Umbilical cord (tissue), 2 donors: ENCODE measurements at places on chromosomes 5 and 9. TPM values are rescaled to one million over a fixed set of nuclear protein-coding genes. Genes with fewer than 3 reads are reported as not detected.

- DNase-seq, result no peak
Observed at GRCh38 chr5:5377780-5378179, 44.7 kb upstream of the ICE1 start.

DNA sequence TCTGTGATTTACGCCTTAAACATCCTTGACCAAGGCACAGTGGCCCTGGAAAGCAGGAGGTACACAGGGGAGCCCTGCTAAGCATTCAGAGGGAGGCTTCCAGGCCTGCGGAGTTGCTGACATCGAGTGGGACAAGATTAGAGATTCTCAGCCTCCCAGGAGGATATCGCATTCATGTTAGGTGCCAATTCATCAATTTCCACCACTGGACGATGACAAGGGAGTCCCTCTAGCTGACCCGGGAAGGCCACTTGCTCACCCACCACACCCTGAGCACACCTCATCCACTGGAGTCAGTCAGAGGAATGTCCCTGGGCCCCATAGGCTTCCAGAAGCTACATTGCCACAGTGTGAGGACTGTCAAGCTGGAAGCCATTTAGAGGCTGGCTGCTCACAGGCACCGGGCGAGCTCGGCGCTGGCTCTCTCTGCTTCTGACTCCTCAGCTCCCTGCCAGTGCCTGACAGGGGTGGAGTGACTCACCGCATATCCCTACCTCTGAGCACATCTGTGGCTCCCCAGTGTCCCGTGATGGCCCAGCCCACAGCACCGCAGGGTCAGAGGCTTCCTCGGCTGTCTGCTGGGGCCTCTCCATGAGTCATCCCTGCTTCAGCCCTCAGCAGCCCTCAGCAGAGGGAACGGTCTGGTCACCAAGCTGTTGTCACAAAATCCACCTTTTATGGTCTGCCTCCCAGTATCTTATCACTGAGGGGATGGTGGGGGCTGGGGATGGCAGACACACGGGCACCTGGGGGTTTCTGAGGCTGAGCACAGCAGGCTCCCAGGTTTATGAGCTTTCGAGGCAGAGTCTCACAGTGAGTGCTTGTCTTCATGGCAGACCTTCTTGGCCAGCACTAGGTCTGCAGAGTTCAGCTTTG, 117.5 kb downstream of the ZNF608 start:
- peak; percentile 62 for DNase-seq

GRCh38 chr5:83665631-83666030, 55.0 kb downstream of the HAPLN1 start:
- DNase-seq, result peak; percentile 27

DNA sequence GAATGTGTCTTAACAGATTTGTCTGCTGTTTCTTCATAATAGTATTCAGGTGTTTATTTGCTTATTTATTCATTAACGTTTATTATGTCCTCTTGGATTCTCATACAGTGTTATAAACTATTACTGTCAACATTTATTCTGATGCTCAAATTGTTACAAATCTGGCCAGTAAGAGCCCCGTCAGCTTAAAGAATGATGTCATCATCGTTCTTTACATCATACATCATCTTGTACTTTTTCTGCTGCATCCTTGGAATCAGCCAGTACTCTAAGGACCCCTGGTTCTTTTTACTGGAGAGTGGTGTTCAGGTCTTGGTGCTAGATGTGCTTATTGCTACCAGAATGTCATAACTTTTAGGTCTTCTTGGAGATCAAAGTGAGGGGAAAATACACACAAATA, 86.6 kb downstream of the SH3GL2 start:
- no peak for DNase-seq

GRCh38 chr5:98510143-98510985, 263.1 kb upstream of the RGMB start:
- no peak for DNase-seq

GRCh38 chr9:103837940-103838339, 256.2 kb upstream of the SMC2 start:
- DNase-seq, result peak; percentile 8

DNA sequence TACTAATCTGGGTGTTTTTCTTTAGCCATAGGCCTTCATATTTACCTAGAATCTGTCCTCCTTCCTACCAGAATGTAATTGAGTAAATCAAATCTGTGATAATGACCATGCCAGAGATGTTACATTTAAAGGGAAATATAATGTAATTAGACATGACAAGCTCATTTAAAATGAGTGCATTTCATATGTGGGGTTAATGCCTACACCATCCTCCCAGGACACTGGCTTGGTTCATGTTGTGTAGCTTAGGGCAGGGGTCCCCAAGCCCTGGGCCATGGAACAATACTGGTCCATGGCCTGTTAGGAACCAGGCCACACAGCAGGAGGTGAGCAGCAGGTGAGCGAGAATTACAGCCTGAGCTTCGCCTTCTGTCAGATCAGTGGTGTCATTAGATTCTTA, 276.9 kb upstream of the DAP start:
- no peak for DNase-seq

- DNase-seq, result no peak
Observed at GRCh38 chr5:170630711-170631141, 126.9 kb downstream of the KCNIP1 start.

DNA sequence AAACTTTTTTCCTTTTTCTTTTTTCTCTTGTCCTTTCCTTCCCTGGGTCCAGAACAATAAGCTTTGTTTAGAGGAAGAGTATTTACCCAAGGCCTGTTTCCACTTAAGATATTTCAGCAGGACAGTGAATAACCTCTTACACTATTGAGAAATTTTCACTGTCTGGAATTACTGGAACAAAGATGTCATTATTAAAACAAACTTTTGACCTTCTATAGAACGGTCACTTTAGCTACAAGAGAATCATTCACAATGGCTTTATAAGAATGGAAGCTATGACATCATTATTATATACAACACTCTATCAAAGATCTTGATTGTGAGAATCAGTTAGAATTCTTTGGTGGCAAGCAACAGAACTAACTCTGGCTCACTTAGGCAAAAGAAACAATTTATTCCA, 22.0 kb upstream of the ARHGAP26 start:
- no peak for DNase-seq

DNA sequence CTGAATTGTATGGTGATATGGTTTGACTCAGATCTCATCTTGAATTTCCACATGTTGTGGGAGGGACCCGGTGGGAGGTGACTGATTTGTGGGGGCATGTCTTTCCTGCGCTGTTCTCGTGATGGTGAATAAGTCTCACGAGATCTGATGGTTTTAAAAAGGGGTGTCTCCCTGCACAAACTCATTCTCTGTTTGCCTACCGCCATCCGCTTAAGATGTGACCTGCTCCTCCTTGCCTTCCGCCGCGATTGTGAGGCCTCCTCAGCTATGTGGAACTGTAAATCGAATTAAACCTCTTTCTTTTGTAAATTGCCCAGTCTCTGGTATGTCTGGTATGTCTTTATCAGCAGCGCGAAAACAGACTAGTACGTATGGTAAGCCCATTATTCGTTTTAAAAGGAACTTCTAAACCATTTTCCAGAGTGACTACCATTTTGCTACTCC, 48.7 kb downstream of the SLC36A1 start:
- no peak for DNase-seq

- peak; percentile 50 for DNase-seq
Observed at GRCh38 chr9:132894346-132894745, 15.6 kb downstream of the SPACA9 start.

- no peak for DNase-seq
Observed at GRCh38 chr9:91004992-91005391, 203.4 kb downstream of the SYK start.

- DNase-seq, result no peak
Observed at GRCh38 chr5:75612226-75612569, 945 bp downstream of the ANKDD1B start.

- no peak for DNase-seq
Observed at GRCh38 chr5:72301557-72301956, 18.5 kb downstream of the MRPS27 start.

DNA sequence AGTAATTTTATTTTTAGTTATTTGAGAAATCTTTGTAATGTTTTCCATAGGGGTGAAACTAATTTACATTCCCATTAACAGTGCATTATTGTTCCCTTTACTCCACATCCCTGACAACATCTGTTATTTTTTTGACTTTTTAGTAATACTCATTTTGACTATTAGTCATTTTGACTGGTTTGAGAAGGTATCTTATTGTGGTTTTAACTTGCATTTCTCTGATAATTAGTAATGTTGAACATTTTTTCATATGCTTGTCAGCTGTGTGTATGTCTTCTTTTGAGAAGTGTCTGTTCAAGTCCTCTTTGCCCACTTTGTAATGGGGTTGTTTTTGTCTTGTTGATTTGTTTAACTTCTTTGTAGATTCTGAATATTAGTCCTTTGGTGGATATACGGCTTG, 27.5 kb downstream of the CCDC152 start:
- no peak for DNase-seq

- no peak for DNase-seq
Observed at GRCh38 chr9:18009902-18010301, 431.0 kb downstream of the SH3GL2 start.

DNA sequence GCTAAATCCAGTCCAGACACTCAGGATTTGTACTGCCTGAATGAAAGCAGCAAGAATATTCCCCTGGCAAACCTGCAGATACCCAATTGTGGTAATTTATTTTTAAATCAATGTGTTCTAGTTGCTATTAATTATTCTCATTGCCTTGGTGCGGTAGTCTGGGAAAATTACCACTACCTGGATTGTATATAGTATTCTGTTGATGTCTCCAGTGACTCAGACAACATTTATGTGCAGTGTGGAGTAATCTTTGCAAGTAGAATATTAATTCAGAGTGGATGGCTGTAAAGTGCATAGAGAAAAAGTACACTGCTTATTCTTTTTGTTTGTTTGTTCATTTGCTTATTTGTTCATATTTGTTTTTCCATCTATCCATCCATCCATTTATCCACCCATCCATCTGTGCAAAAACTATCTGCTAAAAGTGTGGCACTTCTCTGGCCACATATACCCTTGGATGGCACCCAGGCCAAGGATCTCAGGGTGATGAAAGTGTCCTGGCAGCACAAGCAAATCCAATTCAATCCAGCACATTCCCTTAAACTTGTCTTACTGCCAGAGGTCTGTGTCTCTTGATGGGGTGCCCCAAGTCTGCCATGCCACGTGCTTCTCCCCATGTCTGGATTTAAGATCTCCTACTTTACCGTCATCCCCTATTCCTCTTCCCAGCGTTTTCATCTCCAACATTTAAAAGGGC, 41.3 kb downstream of the NTRK2 start:
- DNase-seq, result peak; percentile 42

DNA sequence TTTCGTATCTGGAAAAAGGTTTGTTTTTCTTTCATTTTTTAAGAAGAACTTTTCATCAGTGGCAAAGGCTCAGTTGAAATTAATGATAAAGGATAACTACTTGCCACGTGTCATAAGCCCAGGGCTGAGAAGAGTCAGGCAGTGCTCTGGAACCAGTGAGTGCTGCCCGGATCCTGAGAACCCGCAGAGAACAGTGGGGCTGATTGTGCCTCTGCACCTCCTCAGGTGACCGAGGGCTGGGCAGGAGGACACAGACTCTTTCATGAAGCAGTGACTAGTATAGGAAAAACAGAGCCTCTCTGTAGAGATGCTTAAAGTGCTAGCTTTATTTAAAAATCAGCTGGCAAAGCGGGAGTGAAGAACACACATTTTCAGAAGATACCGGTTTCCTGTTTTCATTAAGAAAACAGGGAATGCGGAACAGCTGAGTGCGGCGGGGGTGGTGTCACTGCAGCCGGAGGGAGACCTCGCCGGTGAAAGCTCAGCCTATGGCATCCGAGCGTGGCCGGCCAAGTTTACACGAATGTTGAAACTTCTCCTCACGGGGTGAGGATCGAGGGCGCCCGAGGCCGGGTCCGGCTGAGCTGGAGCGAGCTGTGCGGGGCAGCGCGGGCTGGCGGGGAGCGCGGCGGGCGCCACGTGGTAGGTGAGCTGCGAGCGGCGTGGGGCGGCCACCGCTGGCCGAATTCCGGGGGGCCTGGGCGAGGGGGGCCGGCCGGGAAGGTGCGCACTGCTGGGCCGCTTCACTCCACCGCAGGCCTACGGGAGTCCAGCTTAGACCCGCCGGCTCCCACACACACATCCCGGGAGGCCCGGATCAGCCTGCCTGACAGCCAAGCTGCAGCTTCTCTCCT, 134.7 kb upstream of the DMRT1 start:
- peak; percentile 64 for DNase-seq

- no peak for DNase-seq
Observed at GRCh38 chr9:101639311-101639710, 44.5 kb upstream of the PPP3R2 start.

DNA sequence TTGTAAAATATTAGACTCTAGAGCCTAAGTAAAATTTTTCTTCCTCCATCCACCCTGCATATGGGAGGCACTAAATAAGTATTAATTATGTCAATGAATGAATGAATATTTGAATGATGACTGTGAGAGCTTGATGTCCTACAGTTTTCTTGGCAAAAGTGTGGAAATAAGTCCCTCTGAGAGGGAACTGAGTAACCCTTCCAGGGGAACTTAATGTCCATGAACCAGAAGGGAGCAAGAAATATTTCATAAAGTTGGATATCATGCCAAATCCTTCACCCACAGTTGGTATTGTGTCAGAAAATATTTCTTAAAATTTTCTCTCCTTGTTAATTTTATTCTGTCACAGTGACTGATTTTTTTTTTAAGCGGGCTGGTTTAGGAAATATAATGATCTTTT, 36.6 kb downstream of the NNT start:
- no peak for DNase-seq

GRCh38 chr5:80755626-80756025, 100.8 kb upstream of the DHFR start:
- no peak for DNase-seq

DNA sequence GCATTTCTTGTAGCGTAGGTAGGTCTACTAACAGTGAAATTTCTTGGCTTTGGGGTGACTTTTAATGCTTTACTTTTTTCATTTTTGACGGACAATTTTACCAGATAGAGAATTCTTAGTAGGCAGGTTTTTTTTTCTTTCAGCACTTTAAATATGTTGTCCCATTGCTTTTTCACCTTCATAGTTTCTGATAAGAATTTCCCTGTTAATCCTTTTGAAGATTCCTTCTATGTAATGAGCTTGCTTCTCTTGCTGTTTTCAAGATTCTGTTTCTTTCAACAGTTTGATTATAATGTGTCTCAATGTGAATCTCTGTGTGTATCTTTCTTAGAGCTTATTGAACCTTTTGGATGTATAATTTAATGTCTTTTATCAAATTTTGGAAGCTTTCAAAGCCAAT, 35.5 kb downstream of the PBX3 start:
- no peak for DNase-seq

GRCh38 chr9:93427655-93428379, 23.7 kb upstream of the FAM120A start:
- DNase-seq, result no peak

- no peak for DNase-seq
Observed at GRCh38 chr9:19485193-19485592, 76.4 kb downstream of the ACER2 start.

- no peak for DNase-seq
Observed at GRCh38 chr5:39064450-39064849, 9.7 kb downstream of the RICTOR start.

- DNase-seq, result peak; percentile 33
Observed at GRCh38 chr5:93622240-93622885, 39.3 kb downstream of the NR2F1 start.

GRCh38 chr5:111976705-111977435, 219.9 kb upstream of the NREP start:
- peak; percentile 58 for DNase-seq

The KIAA0825 gene
- 17.3 TPM for total RNA-seq

The SLC28A3 gene
- 3.1 TPM for total RNA-seq

The PTPDC1 gene
- total RNA-seq, result 16.1 TPM

The ZNF454 gene
- total RNA-seq, result 2.4 TPM

The KCNV2 gene
- total RNA-seq, result 1.4 TPM

The NSUN2 gene
- 31.8 TPM for total RNA-seq

The FAF2 gene
- 47.2 TPM for total RNA-seq
